Fibroblast of skin of right quadriceps (primary cell): ENCODE measurements at places on chromosomes 11 and 22.

- DNase-seq = no peak
These were observed 302.0 kb downstream of the KIRREL3 start for GRCh38 chr11:126698576-126698975.

DNA sequence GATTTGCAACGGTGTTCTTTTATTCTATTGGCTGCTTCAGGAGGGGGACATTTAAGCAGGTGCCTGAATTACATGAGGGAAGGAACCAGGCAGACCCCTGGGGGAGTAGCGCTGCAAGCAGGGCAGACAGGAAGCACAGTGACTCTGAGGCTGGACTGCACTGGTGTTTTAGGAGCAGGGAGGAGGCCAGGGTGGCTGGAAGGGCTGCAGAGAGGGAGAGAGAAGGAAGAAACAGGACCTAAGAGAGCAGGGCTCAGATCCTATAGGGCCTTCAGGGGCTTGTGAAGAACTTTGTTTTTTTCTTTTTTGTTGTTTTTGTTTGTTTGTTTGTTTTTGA, 62.5 kb upstream of the SORL1-AS1 start:
- DNase-seq = no peak

DNA sequence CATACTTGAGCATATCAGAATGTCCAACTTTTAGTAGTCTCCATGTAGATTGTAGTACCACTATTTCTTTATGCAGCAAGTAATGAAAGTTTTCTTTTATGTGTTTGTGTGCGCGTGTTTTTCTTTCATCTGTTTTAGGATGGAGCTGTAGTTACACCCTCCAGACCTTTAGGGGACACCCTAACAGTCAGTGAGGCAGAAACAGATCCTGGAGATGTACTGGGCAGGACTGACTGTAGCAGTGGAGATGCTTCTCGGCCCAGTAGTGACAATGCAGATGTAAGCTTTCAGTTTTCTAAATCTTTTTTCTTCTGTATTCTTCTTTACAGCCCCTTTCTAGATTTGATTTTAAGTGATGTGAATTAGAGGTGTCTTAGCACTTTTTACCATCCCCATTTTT, 79.9 kb upstream of the GRIK4 start:
- peak; percentile 70 for DNase-seq

GRCh38 chr11:44702889-44703288, 23.9 kb upstream of the TSPAN18 start:
- peak; percentile 23 for DNase-seq

DNA sequence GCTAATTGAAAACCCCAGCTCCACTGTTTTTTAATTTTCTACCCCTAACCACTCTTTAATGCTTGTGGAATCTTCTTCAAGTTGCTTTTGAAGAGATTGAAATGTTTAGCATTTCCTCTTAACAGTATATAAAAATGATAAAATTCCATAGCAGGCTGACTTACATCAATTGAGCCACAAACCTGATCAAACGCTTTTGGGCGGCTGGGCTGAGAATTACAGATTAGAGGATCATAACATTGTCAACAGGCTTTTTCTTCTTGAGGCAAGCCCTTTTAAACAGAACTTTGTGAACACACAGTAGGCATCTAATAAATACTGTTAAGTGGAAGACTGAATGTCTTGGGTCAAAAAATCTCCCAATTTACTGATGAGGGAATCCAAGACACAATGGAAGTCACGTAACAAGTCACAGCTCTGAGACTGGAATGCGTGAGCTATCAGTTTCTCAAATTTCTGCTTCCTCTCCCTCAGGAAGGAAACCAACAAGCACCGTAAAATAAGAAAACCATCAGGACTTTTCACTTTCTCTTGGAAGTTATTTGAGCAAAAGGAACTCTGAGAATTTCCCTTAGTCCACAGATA, 50.0 kb upstream of the CCDC89 start:
- DNase-seq = no peak

DNA sequence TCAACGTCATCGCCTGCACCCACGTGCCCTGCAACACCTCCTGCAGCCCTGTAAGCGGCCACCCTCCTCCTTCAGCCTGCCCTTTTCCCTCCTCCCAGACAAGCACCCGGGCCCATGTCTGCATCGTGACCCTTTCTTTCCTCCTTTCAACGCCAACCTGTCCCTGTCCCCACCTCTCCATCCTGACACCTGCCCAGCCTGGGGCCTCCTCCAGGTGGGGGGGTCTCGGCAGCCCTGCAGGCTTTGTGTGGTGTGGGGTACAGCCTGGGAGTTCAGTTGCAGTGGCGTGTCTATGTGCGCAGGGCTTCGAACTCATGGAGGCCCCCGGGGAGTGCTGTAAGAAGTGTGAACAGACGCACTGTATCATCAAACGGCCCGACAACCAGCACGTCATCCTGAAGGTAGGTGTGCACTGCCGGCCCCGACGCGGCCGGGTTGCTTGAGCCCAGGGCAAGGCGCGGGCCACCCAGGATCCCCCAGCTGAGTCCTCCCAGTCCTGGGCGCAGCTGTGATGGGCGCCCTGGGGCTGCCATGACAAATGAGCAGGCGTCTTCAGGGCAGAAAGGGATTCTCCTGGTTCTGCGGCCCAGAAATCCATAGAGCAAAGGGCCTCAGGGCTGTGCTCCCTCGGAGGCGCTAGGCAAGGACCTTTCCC, 33.7 kb downstream of the MUC2 start:
- no peak for DNase-seq

- no peak for DNase-seq
These were observed 15.3 kb upstream of the ANKK1 start for GRCh38 chr11:113372309-113372708.

- no peak for DNase-seq
These were observed 56.7 kb downstream of the AMBRA1 start for GRCh38 chr11:46537121-46537520.
